ENCODE measurements at places on chromosomes 2 and 18.

DNA sequence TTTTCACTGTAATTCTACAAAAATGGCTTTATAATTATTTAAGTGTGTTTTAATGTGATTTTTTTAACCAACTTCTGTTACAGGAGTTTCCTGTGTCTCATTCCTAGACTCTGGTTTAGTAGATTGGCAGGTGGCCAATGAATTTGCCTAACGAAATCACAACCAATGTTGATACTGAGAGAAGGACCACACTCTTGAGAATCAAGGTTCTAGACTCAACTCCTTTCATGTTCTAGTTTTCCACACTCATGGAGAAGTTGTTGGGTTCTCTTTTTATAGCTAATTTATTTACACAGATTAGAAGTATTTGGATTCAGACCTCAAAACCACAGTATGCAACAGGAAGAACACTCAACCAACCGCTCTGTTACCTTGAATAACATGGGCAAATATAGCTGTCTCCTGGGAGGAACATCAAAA, 22.6 kb upstream of the USP34 start:
- DNase-seq: peak; percentile 3

GRCh38 chr2:133248264-133248663, 320.0 kb downstream of the NCKAP5 start:
- DNase-seq: no peak

- no peak for DNase-seq
These were observed 19.5 kb upstream of the LYPD6B start for GRCh38 chr2:149018981-149019380.

DNA sequence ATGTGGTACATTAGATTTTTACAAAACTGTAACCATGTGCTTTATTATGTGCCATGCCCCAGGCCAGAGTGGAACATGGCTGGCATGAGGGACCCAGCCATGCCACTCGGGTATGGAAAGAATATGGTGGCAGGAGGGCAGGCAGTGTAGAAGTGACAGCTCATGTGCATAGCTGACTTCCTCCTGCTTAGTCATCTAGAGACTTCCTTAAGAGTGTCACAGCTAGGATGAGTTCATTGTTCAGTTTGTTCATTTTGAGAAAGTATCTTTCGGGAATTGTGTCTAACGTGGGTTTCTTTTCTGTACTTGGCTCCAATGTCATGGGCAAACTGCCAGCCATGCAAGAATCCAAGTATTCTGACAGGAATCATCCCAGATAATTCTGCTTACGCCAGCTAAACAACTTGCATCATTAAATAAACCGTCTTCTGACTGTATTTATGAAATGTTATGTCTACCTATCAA, 94.3 kb upstream of the ITGB6 start:
- DNase-seq: peak; percentile 73

- no peak for DNase-seq
These were observed 18.6 kb upstream of the CNDP1 start for GRCh38 chr18:74515620-74516231.

All from A172 (cell line).